ENCODE measurements at places on chromosomes 13 and 19.

DNA sequence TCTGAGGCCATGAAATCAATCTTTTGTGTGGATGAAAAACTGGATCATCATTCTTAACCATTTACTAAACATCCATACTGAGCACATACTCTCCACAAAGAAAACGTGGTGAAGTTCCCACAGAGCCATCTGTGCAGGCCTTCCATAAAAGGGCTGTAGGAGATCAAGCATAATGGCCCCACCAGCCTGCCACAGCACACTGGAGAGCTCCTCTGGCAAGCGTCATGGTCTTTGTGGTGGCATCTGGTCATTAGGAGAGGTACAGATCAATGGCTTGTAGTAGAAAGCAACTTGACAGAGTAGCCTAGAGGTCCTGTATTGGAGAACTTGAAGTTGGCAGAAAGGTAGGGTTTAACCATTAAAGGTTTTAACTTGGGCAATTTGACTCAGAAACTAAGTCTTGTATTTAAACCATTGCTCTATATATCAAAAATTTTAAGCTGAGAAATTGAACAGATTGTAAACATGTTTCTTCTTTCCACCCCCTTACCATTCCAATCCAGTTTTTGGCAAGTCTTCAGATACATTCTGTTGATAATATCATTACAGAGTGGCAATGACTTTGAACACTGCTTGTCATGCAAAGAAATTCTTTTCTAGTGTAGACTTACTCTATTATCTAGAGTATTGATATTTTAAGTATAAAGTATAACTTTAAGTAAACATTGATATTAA is 128.3 kb downstream of the LMO7 start:
- no peak for DNase-seq

DNA sequence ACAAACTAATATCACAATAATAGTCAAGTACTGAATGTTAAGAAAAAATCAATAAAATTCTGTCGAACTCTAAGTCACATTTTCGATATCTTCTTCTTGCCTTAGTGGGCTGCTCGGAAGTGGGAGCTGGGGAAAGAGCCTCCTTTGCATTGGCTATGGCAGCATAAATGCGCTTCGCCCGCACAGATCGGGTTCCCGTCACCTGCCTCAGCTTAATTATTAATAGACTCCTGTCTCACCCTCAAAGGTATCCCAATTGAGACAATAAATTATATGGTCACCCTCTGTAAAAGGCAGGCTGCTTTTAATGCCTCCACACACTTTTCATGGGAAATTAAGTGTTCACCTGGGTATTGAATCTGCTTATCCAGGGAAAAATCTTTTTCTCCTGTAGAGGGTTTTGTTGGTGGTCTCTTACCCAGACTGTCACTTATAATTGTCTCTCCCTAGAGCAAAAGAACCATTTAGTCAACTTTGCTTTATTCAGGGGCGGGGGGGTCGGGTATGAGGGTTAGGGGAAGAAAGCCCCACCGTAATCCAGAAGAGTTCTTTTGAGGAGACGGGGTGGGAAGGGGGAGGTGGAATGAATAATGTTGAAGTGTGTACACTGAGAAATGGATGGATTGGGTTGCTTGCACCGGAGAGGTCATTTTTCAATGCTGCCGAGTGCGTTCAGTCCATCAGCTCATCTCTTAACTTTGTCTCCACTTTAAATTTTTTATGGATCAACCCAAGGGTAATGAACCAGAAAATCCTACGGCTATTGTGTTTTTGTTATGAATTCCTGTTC is 682.6 kb upstream of the SGCG start:
- DNase-seq = no peak

DNA sequence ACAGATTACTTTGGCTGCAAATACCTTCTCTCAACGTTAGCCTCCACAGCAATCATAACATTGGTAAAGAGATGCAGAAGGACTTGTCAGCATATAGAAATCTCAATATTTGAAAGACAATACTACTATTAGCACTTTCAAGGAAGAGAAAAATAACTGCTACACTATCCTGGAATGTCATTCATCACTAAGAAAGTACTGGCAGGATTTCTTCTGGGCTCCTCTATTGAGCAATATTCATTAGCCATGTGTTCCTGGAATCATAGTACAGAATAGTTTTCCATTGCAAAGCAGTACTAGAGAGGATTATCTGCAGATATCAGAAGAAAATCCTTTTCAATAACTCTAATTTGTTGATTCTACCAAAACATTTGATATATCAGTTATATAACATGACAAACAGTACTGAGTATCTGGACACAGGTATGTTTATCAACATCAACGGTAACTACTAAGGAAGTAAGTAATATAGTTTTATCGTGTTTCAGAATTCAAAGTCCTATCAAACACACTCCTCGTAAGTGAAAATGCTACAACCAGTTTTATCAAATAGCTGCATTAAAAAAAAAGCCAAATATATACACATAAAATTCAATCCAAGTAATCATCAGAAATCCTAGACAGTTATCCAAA is 27.3 kb downstream of the INTS6 start:
- no peak for DNase-seq

DNA sequence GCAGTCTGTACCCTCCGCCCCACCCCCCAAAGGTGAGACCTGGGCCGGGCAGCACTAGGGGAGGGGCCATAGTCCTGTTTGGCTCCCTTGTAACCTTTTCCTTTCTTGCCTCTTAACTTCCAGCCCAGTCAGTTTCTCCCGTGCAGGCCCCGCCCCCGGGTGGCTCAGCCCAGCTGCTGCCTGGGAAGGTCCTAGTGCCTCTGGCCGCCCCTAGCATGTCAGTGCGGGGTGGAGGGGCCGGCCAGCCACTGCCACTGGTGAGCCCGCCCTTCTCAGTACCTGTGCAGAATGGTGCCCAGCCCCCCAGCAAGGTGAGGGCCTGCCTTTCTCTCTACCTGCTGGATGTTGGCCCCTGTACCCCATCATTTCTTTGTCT is 10.5 kb upstream of the PRR19 start:
- no peak for DNase-seq

DNA sequence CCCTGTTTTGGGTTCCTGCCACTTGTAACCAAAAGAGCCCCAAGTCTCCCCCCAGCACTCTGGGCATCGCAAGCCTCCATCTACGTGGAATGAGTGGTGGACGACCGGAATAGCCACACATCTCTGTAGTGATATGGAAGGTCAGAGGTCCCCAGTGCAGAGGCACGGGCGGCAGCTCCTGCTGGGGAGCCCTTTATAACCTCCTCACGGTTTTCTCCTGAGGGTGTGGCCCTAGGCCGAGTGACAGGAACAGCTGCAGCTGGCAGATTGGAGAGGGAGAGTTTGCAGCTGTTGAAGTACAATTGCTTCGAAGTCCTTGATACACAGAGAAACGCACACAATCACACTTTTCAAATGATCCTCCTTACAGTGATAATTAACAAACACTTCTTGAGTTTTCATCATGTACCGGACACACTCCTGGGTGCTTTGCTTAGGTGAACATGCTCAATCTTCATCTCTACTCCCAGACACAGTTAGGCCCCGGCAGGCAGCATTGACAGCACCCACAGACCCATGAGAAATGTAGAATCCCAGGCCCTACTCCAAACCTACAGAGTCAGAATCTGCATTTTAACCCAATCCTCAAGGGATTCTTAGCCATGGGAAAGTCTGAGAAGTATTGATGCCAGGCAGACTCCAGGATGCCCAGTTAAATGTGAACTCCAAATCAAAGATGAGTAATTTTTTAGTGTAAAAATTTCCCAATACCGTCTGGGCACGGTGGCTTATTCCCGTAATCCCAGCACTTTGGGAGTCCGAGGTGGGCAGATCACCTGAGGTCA is 4.9 kb upstream of the ZNF787 start:
- DNase-seq = no peak

DNA sequence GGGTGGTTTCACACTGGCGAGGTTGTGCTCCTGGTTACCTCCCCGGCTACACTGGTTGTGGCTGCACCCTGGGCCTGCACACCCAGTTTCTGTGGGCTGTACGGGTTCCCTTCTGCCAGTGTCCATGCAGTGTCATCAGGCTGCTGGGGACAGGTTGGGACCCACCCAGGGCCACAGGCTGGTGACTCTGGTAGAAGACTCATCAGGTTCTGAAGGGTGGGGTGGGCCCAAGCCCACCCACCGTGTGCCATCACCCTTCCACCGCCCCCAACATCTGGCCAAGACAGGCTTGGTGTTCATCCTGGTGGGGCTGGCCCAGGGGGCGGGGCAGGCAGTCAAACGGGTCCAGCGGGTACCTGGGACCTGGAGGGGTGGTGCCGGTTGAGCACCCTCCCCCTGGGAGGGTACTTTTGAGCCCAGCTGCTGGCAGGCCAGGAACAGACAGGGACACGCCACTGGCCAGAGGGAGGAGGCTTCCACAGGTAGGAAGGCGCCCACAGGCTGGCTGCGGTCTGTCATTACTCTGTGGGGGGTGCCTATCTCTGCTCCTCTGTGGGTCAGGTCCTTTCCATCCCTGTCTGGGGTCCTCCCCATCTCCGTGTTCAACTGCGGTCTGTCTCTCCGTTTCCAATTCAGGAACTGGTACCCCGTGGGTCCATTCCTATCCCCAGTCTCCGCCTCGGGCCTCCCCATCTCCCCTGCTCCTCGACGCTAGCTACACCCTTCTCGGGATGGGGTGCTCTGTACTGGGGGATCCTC is at the start of gene RNF225:
Gene RNF225, plus strand, starts transcription at position 437 of the 759 bp plus-strand sequence. CDS start 434 bp downstream, outside the sequence.
- peak; percentile 41 for DNase-seq

DNA sequence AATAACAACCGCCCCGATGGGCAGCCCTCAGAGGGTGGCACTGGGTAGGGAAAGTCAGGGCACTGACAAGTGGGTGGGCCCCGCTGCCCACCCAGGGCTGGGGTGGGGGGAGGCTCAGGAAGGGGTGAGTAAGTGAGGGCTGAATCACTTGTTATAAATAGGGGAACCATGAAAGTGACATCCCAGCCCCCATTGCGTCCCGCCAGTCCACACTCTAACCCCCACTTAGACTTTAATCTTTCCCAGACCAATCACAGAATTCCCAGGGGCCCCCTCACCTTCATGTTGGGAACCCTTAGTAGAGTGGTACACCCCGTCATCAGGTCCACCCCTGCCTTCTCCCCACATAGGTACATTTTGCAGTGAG is 37.0 kb upstream of the NANOS3 start:
- no peak for DNase-seq

GRCh38 chr13:39353988-39354387 is 249.0 kb downstream of the LHFPL6 start:
- DNase-seq = no peak

DNA sequence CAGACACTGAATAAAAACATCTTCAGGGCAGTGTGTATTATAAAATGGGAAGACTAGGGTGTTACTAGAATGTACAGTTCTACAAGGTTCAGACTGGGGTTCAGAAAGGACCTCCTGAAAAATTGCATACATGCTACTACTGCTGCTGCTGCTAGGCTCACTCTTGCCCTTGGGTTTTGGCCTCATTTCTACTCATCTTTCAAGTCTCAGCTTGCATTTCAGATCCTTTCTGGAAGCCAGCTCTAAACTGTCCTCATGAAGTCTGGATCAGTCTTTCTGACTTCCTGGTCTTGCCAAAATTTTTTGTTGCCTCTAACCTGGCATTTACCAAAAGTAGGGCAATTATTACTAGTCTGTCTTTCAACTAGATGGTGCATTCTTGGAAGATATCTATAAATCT is 393.3 kb downstream of the DIAPH3 start:
- no peak for DNase-seq

- no peak for DNase-seq
Measured at GRCh38 chr13:66313413-66313812, 916.7 kb downstream of the PCDH9 start.

GRCh38 chr19:16883522-16883921 is 5.3 kb upstream of the F2RL3 start:
- no peak for DNase-seq

- no peak for DNase-seq
Measured at GRCh38 chr19:6236310-6237291, 43.2 kb downstream of the MLLT1 start.

GRCh38 chr13:113410472-113411201 is 42.7 kb downstream of the ADPRHL1 start:
- no peak for DNase-seq
